ENCODE measurements at places on chromosomes 2 and 18.

DNA sequence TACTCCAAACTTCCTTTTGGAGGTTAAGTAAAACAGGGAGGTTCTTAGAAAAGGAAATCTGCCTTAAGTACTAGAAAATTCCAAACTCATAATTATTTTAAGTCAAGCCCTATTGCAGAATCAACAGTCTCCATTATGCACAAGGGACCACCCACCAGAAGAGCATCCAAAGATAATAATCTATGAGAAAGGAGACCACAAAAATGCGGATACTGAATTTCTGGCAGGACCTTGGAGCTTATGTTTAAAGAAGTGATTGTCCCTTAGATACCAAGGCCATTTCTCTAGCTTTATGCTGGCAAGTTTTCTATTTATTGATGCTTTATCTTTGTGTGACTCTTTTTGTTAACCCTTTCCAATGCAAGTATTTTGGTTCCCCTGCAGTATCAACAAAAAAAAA is 404.0 kb upstream of the MMADHC start:
- peak; percentile 26 for DNase-seq

GRCh38 chr2:233125455-233126065 is 65.4 kb downstream of the INPP5D start:
- DNase-seq = no peak

GRCh38 chr2:148896136-148896535 is 21.1 kb downstream of the KIF5C start:
- DNase-seq = no peak

DNA sequence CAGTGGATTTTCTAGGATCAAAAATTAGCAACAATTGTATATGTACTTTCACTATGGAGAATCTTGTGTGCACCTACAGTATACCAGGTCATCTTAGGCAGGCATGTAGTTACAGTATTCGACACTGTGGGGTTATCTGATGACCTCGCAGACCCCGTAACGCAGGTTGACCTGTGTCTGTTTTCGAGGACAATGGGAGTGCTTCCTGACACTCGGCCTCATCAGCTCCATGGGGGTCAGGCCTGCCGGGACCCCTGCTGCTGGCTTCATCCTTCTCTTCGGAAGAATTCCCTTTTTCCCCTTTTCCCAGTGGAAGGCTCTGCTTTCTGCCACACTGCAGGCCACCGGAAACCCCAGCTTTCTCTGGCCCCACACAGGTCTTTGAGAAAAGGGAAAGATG is 102.8 kb upstream of the TMEM18 start:
- no peak for DNase-seq

- DNase-seq = no peak
Observed at GRCh38 chr2:16038621-16039020, 98.3 kb downstream of the MYCN start.

DNA sequence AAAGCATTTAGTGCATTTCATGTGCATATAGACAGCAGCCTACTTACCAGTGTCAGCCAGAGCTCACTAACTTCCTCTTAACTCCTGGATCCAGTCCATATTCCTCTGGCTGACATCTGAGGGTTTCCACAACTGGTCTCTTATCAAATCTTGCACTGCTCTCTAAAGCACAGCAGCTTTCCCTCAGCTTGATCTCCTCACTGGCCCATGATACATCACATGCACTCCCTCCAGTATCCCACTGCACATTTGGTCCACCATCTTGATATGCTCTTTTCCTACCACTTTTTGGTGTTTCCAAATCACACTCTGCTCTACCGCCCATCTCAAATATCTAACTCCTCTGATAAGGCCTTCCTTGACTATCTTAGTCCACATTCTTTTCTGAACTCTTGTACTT is 105.0 kb upstream of the ZFP36L2 start:
- DNase-seq = peak; percentile 78

- DNase-seq = peak; percentile 86
Observed at GRCh38 chr2:84495539-84496146, 20.7 kb upstream of the DNAH6 start.

- no peak for DNase-seq
Observed at GRCh38 chr2:37612382-37612781, 59.1 kb downstream of the CDC42EP3 start.

All from fibroblast of pulmonary artery (primary cell).